ENCODE measurements at places on chromosomes 4 and X.
A peak's percentile ranks its signal among the peaks of the same experiment; 100 is the strongest.

- no peak for DNase-seq
Observed at GRCh38 chr4:127967141-127967775, 2.1 kb downstream of the ABHD18 start.

DNA sequence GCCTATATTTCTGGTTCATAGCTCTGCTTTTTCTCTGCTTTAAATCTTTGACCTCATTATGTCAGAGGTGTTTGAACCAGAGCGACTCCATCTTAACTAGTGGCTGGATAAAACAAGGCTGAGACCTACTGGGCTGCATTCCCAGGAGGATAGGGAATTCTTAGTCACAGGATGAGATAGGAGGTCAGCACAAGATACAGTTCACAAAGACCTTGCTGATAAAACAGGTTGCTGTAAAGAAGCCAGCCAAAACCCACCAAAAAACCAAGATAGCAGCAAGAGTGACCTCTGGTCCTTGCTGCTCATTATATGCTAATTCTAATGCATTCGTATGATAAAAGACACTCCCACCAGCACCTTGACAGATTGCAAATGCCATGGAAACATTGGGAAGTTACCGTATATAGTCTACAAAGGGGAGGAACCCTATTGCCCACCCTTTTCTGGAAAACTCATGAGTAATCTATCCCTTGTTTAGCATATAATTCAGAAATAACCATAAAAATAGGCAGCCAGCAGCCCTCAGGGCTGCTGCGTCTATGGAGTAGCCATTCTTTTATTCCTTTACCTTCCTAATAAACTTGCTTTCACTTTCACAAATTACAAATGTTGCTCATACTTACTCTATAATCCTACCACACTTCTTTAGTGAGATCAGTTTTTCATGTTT is 193.9 kb downstream of the NAF1 start:
- no peak for DNase-seq

DNA sequence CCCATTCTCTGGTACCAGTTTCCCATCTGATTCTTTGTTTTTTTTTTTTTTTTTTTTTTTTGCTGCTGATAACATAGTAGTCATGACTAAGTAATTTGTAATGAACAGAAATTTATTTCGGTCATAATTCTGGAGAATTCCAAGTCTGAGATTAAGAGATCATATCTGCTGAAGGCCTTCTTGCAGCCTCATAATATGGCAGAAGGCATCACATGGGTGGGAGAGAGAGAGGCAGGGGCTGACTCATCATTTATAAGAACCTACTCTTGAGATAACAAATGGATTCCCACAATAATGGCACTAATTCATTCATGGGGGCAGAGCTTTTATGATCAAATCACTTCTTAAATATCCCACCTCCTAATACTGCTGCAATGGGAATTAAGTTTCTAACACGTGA is 1034.3 kb downstream of the STIM2 start:
- no peak for DNase-seq

- no peak for DNase-seq
Observed at GRCh38 chr4:86967798-86968197, 33.0 kb downstream of the AFF1 start.

- DNase-seq = no peak
Observed at GRCh38 chr4:93132631-93133030, 695.9 kb upstream of the ATOH1 start.

DNA sequence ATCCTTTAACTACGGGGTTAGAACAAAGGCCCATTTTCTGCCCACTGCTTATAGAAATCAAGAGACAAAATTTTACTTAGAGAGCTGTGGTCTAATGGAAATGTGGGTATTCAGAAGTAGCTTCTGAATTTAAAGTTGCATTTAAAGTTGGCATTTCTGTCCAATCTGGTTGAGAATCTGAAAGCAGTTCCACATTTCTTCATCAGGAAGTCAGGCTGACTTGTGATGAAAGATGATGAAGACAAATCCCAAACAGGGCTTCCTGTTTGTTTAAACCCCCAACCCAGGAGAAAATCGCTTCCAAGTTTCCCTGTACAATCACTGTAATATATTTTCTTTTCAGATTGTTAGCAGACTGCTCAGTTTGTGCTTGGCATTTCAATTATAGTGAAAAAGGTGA is 345.3 kb downstream of the SPRY1 start:
- DNase-seq = no peak

- DNase-seq = no peak
Observed at GRCh38 chr4:173145131-173145530, 23.5 kb upstream of the GALNT7 start.

DNA sequence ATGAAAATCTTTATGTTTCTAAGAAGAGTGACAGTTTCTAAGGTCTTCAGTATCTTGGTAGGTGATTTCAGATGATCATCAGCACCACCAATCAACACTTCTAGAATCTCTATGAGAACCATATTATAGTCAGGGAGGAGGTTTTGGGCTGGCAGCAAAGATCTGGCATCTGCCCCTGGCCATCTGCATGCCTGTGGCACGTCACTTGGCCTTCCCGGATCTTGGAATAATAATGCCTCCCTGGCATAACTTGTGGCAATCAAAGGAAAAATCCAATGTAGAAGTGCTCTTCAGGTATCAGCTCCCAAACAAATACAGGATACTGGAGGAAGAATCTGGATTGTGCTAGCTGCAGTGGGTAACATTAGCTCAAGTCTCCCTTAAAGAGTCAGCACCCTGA is 57.3 kb downstream of the RASL11B start:
- DNase-seq = no peak

DNA sequence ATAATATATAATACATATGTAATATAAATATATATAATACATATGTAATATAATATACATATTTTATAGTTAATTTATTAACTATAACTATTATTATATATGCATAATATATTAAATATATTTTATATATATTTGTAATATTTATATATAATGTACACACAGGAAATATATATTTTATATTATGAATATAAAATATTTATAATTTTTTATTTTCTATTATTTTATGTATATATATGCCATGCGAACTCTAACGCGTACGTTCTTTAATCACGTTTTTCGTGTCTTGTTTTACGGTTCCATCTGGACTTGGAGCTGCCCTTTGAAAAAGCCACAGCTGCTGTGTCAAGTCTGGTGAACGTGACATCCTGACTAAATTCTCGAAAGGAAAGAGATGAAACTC is 332.1 kb downstream of the ASMT start:
- DNase-seq = no peak

- no peak for DNase-seq
Observed at GRCh38 chr4:176906709-176907108, 114.0 kb upstream of the VEGFC start.

DNA sequence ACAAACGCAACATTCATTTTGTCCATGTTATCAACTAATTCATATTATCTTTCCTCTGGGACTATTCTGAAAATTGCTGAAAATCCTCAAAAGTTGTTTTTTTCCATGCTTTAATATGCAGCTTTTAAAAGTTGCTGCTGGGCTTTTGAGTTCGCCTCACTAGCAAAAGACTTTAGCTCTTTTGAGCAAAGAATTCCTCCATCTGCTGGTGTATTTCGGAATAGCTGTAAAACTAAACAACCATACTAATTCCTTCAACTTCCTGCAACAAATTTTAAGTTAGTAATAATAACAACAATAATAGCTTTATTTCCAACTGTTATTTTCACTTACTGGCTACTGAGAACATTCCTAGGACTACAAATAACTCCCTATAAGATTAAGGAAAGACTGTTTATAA is 124.5 kb upstream of the PLAC1 start:
- DNase-seq = no peak

GRCh38 chrX:22730542-22730941 is 269.2 kb upstream of the DDX53 start:
- DNase-seq = no peak

DNA sequence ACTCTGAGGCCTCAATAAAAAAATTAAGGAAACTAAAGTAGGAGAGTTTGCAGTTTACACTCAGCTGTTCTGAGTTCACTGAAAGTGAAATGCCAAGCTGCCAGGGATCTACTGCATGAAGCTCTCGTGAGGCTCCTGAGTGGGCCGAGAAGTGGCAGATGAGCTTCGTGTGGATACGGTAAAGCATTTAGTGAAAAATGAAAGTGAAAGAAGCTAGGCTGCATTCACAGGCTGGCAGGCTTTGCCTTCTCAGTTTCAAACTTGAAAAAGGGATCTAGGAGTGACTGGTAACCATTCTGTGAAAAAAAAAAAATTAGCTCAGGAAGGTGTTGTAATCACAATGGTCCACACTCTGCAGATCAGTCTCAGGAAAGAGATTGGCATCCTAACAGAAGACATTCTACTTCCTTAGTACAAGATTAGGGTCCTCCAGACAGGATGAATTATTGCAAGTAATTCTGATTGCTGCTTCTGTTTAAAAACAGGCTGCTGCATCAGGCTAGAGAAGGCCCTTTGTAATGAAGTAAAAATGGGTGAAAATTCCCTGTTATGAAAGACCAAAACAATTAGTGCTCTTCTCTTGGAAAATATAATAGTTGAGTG is 679.9 kb downstream of the RPA4 start:
- peak; percentile 33 for DNase-seq

DNA sequence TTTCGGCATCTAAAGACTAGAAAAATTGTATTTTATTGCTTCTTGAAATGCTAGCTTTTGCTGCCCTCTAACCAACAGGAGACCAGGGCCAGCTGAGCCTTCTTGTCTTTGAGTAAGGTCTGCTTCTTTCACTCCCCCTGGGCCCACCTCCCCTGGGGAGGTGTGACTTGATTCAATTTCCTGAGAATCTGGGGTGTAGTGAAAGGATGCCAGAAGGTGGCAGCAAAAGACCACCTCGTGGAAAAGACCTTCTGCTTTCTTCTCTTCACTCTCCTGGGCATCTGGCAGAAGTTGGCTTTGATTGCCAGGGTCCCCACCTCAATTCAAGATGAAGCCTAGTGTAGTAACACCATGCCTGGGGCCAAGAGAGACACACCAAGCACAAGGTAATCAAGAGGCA is 96.5 kb upstream of the MAOA start:
- peak; percentile 17 for DNase-seq

- DNase-seq = no peak
Observed at GRCh38 chrX:106959901-106960300, 39.7 kb downstream of the CLDN2 start.

- DNase-seq = no peak
Observed at GRCh38 chrX:71168134-71168533, 23.5 kb downstream of the NLGN3 start.

DNA sequence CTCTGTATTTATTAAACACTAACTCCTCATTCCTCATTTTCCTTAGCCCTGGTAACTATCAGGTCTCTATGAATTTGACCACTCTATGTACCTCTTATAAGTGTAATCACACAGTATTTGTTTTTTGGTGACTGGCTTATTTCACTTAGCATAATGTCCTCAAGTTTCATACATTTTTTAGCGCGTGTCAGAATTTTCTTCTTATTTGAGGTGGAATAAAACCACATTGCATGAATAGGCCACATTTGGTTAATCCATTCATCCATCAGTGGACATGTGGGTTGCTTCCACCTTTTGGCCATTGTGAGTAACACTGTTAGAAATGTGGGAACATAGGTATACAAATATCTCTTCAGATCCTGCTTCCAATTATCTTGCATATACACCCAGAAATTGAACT is 341.2 kb upstream of the BOD1L1 start:
- no peak for DNase-seq

DNA sequence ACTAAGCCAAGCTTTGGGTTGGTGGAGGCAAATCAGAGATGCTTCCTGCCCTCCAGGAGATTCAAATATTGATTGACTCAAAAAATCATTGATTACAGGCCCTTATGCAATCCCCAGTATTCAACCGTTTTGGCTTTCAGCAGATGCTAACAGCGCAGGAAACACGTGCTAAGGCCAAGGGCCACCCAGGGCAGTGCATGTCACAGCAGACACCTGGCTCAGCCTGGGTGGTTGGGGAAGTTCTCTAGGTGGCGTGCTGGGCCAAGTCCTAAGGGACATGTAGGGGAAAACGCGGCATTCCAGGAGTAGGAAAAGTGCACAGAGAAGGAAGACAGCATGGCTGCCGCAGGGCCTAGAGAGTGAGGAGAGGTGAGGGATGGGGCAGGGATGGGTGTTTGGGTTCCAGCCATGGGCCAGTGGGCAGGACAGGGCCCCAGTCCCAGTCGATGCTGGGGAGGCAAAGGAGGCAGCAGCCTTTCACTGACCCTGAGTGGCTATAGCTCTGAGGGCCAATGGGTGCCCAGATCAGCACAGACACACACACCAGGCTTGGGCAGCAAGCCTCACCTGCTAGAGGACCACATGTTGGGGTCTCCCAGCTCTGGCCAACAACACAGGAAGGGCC is 239.1 kb downstream of the EVC2 start:
- DNase-seq = no peak

DNA sequence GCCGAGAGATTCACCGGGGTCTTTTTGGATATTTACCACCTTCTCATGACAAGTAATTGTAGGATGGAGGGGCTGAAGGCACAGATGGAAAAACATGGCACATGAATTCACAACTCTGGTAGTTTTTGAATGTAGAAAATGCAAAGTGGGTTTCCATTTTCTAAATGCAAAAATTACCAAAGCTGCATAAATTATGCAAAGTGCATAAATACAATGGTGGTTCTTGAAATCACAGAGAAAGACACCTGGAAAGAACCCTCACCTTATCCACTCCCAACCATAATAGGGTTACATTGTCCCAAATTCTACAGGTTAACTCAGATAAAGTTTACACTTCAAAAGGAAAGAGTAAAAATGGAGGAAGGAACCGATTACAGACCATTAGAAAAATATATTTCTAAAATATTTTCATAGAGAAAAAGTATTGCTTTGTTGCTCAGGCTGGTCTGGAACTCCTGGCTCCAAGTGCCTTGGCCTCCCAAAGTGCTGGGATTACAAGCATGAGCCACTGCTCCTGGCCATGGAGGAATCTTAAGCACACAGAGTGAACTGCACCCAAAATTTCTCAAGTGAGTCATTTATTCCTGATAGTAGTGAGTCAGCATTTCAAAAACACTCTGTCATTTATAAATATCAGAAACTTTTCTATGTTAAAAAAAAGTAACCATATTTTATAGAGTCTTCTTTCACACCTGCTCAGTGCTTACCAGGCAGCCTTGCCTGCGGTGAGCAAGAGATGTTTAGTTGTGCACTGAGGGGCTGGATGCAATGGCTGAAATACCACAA is 101.4 kb downstream of the FIP1L1 start:
- DNase-seq = no peak

- DNase-seq = no peak
Observed at GRCh38 chrX:97564496-97564895, 680.8 kb downstream of the RPA4 start.

- DNase-seq = no peak
Observed at GRCh38 chr4:185909972-185910371, 98.0 kb upstream of the SORBS2 start.

DNA sequence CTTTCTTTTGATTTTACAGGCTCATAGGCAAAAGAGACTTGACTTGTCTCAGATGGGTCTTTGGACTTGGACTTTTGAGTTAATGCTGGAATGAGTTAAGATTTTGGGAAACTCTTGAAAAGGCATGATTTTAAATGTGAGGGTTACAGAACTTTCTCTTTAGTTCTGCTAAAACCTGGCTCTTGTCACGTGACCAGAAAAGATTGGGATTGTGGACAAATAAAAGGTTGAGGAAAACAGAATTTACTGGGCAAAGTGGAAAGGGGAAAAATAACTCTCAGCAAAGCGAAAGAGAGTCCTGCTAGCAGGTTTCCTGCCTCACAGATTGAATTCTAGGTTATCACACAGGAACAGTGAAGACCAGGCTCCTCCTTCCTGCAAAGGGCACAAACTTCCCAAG is 114.0 kb downstream of the SPANXN4 start:
- no peak for DNase-seq

- no peak for DNase-seq
Observed at GRCh38 chr4:105430811-105431210, 43.1 kb downstream of the PPA2 start.
